Stimulated activated CD8-positive, alpha-beta memory T cell treated with anti-CD3 and anti-CD28 coated beads, Interleukin-7, amount 100 ng/mL, for 1 hour (primary cell): ENCODE measurements at places on chromosomes 7 and 10.

DNA sequence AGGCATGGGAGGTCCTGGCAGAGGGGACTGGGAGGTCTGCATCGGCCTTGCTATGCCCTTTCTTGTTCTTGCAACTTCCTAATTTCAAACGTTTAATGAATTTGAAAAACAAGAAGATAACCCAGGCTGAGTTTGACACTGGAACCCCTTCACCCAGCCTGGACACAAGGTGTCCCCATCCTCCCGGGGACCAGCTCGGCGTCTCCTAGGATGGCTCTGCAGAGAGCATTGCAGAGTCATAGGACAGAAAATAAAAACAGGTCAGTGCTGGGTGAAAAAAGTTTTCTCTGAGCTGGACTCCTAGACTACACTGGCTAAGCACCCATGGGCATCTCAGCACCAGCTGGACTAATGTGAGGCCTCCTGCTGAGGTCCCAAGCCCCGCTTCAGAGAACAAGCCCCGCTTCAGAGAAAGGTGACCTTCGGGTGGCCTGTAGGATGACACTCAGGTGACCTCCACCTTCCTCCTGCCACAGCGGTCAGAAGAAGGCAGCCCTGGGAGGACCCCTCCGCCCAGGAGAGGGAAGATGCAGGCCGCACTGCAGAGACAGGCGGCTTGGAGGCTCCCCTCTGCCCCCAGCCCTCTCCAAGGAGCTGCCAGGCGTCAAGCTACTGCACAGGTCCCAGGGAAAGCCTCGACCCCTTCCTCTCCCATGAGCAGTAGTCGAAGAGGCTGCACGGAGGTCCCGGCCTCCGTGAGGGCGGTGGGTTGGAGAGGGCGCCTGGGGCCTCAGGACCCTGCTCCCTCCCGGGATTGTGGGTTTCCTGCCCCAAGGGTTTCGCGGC, 9.3 kb upstream of the UNCX start:
- DNase-seq, result no peak

DNA sequence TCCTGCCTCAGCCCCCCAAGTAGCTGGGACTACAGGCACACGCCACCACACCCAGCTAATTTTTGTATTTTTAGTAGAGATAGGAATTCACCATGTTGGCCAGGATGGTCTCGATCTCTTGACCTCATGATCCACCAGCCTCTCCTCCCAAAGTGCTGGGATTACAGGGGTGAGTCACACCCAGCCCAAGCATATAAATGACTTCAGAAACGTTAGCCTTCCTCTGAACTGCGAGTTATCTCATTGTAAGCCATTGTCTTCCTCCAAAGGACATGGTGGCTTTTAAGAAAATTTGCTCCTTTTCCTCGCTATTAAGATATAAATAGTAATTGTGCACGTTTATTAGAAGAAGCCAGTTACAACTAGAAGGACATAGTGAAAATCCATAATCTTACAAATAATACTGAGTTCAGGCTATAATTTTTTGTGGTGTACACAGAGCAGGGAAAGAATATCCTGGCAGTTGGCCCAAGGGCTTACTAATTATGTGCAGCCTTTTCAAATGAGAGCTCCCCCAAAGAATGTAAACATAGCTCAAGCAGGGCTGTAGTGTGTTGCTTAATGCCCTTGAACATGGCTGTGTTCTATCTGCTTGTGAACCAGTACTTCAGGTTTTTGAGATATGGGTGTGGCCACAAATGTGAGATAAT, 495.8 kb downstream of the PARD3 start:
- no peak for DNase-seq

GRCh38 chr7:32204361-32205018, 134.3 kb upstream of the PDE1C start:
- no peak for DNase-seq

DNA sequence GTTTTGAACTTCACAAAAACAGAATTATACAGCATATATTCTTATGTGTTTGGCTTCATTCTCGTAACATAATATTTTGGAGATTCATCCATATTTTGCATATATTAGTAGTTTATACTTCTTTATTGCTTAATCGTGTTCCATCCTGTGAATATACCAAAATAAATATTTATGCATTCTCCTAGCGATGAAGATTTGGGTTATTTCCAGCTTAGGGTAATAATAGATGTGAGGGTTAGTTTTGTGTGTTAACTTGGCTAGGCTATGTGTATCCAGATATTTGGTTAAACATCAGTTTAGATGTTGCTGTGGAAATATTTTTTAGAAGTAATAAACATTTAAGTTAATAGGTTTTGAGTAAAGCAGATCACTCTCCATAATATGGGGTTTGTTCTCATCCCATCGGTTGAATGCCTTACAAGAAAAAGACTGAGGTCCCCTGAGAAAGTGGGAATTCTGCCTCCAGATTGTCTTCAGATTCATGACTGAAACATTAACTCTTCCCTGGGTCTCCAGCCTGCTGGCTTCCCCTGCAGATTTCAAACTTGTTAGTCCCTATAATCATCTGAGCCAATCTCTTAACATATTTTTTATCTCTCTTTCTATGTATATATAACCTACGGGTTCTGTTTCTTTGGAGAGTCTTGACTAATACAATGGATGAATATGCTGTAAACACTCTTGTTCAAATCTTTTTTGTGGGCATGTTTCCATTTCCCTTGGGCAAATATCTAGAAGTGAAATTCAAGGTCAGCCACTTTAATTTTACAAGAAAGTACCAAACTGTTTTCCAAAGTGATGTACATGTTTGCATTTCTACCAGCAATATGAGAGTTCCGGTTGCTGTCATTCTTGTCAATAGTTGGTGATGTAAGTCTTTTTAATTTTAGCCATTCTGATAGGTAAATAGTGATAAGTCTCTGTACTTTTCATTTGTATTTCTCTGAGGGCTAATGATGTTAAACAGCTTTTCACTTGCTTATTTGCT, 48.7 kb downstream of the PDK4 start:
- DNase-seq, result no peak

GRCh38 chr7:143467724-143468123, 9.9 kb upstream of the TAS2R41 start:
- DNase-seq, result no peak

DNA sequence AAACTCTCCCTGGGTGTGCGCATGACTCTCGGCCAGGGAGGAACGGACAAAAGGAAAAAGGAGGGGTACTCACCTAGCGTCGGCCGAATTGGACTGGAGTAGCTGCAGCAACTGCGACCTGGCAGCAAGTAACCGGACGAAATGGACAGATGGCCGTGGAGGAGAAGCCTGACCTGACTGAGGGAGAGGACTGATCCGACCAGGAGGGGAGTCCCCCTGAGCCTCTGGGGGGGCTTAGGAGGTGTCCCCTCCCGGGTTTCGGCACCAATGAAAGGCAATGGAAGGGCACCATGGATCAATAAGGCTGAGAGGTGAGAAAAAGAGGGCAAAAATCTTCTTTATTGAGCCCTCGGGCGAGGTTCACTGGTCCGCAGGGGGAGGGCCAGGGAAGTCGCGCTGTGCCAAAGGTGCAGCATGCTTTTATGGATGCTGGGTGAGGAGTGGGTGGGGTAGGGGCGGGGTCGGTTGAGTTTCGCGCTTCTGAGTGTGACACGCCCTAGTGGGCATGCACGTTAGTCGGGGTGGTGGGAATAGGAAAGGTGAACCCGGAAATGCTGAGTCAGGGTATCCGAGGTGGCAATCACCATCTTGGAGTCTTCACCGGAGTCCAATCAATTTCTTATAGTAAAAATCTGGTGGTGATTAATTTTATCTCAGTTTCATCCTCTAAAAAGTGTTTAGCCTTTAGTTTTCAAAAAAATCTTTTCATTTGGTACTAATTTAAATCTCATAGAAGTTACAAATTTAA, 638.5 kb upstream of the DPP6 start:
- no peak for DNase-seq

DNA sequence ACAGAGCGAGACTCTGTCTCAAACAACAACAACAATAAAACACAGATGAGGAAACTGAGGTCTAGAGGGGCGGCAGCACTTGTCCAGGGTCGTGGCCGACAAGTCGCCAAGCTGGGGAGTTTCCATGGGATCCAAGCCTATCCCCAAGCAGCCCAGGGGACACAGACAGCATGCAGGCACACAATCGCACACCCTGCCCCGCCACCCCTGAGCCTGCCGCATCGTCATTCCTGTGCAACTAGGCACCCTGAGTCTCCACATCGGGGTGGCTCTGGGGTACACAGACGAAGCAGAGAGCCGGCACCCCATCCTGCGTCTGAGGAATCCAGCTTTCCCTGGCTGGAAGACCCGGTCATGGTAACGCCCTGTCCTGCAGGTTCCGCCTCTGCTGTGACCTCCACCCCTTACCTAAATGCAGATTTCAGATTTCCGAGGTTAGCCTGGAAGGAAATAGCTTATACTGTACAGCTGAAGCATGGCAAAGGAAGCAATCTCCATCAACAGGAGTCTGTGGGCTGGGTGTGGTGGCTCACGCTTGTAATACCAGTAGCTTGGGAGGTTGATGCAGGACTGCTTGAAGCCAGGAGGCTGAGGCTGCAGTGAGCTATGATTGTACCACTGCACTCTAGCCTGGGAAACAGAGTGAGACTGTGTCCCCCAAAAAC, 136.1 kb upstream of the TNRC18 start:
- DNase-seq, result no peak

DNA sequence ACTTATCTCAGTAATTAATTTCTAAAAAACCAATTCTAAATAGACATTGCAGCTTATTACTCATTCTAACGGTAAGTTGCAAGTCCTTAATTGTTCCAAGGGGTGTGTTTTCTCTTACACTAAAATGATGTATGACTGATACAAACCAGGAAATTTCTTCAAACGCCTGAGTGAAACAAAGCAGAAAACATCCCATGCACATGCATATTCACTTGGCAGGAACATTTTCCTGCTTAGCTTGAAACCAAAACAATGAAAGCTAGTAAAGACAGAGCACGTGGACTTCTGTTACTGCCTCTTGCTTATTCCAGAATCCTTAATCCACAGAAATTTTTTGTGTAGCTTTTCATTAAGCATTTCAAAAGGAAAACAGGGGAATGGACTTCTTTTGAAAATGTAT, 187.7 kb downstream of the MTERF1 start:
- no peak for DNase-seq

- no peak for DNase-seq
These were observed 115.6 kb downstream of the LHFPL3 start for GRCh38 chr7:104444017-104444416.

DNA sequence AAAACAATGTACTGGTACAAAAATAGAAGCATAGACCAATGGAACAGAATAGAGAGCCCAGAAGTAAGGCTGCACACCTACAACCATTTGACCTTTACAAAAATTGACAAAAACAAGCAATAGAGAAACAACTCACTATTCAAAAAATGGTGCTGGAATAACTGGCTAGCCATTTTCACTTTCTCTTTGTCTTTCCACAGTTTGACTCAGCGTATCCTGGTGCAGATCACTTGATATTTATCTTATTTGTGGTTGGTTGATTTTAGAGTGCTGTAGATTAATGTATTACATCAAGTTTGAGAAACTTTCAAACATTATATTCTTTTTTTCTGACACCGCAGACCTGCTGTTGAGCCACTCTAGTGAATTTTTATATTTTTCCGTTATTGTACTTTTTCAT, 381.4 kb downstream of the DGKB start:
- DNase-seq, result no peak

DNA sequence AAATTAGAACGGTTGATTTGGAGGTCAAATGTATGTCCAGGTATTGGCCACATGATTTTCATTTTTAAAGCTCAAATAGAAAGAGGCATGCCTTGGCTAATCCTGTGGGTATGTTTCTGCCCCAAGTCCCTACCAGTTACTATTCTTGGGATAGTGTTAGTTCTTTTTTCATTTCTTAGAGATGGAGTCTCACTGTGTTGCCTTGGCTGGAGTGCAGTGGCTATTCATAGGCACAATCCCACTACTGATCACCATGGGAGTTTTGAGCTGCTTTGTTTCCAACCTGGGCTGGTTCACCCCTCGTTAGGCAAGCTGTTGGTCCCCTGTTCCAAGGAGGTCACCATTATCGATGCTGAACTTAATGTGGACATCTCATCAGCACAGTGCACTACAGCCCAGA, 46.3 kb downstream of the NRP1 start:
- no peak for DNase-seq

DNA sequence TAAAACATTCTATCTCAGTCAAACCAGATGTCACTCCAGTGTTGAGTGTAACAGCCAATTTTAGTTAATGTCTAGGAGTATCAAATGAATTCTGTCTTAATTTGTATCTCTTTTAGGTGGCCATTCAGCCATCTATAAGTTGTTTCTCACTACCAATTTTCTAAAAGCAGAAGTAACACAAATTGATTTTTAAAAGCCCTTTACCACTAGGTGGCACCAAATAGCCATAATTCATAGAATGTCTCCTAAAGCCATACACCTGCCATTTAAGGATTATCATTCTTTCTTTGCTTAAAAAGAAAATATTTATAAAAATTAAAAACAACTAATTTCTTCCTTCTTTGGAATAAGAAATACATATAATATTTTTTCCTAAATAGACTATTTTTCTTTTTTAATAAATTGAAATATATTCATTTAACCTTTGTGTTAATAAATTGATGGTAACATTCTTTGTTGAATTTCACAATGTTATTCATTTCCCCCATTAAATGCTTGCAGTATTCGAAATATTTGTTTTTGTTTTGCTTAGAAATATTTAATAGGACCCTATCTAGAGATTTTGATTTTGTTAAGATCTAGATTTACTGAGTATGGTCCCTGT, 107.8 kb upstream of the PPP1R3A start:
- no peak for DNase-seq

GRCh38 chr7:41861642-41862041, 158.8 kb upstream of the INHBA start:
- no peak for DNase-seq

GRCh38 chr7:98148607-98149006, 41.9 kb downstream of the LMTK2 start:
- DNase-seq, result no peak

DNA sequence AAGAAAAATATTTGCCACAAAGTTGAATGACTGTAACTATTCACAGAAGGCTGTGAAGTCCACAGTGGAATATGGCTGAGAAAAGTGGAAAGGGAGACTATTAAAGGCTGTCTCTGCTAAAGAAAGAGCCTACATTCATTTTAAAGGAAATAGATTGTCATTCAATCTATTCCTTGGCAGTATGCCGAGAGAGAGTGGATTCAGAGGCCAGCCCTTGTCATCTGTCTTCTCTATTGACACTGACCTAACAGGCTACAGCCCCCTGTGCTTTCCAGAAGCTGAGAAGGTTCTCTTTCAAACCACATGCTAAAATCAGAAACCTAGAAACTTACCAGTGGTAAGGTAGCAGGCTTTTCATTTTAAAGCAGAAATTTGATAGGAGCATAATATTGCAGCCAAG, 12.1 kb downstream of the ODAD2 start:
- no peak for DNase-seq

DNA sequence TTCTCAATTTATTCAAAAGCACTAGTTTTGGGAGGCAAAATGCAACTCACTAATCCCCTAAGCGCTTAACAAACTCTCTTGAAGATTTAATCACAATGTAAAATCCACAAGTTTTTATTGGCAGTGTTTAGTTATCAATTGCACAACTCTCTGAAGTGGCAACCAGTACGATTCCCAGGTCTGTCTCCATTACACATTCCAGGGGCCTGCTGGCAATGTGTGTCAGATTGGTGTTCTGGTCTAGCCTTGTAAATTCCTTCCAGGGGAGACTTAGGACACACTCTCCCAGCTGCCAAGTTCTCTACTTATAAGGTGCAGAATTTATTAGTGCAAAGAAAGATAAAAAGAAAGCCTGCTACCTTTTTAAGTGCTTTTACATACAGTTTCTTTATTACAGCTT, 164.7 kb upstream of the HPS1 start:
- DNase-seq, result no peak

GRCh38 chr7:112510001-112510742, 29.4 kb downstream of the LSMEM1 start:
- no peak for DNase-seq
